Stimulated activated CD4-positive, alpha-beta T cell treated with anti-CD3 and anti-CD28 coated beads, Interleukin-4, amount 100 ng/mL, for 24 hours (primary cell): ENCODE measurements at places on chromosomes 6 and 20.

DNA sequence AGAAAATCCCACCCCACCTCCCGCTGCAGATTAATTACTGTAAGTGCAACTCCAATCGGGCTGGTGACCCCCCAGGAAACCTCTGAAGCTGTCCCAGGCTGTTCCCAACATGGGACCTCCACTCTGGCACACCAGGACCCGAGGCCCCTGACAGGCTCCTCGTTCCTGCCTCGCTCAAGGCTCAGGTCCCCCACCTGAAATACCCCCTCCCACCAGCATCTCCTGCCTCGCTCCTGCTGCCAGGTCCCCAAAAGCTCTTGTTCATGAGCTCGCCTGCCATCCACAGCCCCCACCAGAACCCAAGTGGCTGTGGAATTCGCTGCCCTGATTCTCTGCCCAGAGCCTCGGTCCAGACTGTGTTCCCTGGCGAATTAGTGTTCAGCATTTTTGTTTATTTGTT lies 26.1 kb downstream of the NPEPL1 start:
- no peak for DNase-seq

- no peak for DNase-seq
Measured at GRCh38 chr6:1995636-1996035, 249.8 kb downstream of the GMDS start.

GRCh38 chr6:85453490-85453889 lies 3.6 kb downstream of the NT5E start:
- DNase-seq = no peak

- no peak for DNase-seq
Measured at GRCh38 chr20:38115205-38115604, 49.9 kb downstream of the TGM2 start.

DNA sequence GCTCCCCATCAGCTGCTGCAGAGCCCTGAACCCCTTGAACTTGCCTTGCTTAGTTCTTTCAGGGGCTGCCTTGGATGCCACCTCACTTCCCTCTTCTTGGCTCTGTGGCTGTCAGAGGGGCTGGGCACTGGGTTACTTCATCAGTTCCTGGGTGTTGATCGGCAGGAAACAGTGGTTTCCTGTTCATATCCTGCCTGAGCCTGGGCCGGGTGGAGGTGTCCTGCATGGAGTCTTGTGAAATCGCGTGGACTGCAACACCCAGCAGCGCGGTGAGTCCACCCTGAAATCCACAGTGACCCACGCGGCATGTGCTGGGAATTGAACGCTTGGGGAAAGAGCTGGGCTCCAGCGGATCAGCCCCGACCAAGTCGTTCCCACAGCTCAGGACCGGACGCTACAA lies 97.5 kb downstream of the CDH26 start:
- peak; percentile 33 for DNase-seq

DNA sequence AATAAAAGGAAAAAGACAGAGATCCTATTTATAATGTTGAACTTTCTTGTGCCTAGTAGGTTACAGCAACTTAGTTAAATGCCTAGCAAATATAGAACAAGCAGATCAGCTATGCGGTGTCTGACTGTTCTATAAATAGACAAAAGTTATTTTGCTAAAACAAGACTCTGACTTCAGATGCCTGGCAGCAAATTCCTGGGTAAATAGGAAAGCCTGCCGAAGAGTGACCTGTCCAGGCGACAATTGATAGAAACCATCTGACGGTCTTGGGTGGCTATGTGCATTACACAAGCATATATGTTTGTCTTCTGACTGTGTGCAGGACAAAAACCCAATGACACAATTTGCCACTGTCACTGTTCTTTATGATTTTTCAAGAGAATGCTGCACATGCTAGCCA lies 38.0 kb upstream of the PDE10A start:
- DNase-seq = no peak

GRCh38 chr6:68086199-68086598 lies 548.9 kb upstream of the ADGRB3 start:
- DNase-seq = no peak

DNA sequence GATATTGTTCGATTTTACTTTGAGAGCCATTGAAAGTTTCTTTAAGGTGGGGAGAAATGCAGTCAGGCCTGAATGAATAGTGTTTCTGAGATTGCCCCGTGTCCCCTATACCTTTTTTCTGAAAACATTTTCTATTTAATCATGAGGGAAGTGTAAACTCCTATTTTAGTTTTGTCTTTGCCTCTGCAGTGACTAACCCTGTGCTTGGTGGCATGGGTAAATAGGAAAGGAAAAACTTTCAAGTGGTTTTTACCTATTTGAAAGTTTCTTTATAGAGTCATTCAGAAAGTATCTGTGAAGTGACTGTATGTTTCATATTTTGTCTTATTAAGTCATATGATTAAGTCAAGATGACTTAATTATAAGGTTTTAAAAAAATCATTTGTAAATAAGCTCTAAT lies 14.5 kb downstream of the SNRNP48 start:
- DNase-seq = no peak

GRCh38 chr6:88422831-88423230 lies 256.7 kb upstream of the CNR1 start:
- DNase-seq = no peak

- DNase-seq = no peak
Measured at GRCh38 chr20:12175538-12175937, 257.8 kb downstream of the BTBD3 start.

DNA sequence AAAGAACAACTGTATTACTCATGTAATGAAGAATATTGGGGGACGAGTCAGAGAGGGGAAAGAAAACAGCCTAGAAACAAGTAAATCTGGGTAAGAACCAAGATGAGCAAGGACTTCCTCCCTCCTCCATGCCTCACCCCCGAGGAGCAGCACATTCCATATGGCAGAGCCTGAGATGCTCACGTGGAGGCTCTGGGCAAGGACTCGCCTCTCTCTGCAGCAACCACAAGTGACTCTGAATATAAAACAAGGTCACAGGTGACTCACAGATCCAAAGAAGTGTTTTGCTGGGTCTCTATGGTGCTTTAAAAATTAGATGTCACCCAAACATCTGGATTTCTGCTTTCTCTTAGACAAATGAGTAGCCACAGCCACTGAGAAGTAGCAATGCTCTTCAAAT lies 453.0 kb upstream of the SULF2 start:
- no peak for DNase-seq

- DNase-seq = no peak
Measured at GRCh38 chr20:17807651-17808050, 107.9 kb downstream of the BANF2 start.

DNA sequence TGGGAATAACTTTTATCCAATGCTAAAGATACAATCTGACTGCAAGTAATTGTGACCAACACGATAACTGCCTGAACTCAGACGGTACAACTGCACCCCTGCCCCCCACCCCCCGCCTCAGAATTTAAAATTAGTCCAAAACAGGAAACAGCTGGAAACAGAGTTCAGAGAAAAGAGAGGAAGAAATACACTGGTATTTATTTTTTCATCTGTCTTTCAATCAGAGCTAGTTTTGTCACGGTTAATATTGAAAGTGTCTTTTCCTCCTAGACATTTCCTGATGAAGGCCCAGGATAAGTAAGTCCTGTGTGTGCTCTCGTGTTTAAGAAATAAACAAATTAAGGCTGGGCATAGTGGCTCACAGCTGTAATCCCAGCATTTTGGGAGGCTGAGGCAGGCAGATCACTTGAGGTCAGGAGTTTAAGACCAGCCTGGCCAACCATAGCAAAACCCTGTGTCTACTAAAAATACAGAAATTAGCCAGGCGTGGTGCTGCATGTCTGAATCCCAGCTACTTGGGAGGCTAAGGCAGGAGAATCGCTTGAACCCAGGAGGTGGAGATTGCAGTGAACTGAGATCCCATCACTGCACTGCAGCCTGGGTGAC lies 21.5 kb downstream of the ACSS1 start:
- DNase-seq = no peak

DNA sequence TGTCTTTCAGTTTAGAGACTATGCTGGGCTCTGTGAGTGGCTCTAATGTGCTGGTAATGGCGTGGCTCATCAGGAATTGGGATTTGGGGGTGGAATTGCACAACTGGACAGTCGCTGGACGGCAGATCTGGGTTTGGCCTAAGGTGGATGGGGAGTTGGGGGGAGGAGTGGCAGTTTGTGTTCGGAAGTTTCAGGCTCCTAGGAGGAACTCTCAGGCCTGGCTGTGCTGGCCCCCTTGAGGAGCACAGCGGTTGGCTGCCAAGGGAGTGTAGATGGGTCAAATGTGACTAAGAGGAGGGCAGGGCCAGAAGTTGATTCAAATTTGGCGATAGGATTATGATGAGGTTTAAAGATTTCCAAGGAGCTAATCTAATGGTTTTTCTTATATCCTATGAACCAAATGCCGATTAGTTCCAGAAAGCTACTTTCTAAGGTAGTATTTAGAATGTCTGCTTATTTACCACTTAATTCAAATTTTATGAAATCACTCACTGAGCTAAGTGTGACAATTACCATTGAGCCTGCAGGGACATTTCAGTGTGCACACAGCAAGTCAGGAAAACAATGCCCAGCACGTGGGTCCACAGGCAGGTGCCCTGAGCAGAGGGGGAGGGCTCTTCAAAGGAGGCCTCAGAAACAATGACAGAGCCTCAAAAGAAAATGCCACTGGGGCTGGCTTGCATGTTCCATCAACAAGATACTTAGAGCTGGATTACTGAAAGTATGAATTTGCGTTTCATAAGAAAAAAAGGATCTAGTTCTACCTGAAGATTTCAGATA lies 111.0 kb downstream of the GJA10 start:
- no peak for DNase-seq

GRCh38 chr6:81049425-81050042 lies 702.9 kb downstream of the TENT5A start:
- no peak for DNase-seq

GRCh38 chr6:111995404-111995803 lies 58.5 kb upstream of the CCN6 start:
- no peak for DNase-seq

DNA sequence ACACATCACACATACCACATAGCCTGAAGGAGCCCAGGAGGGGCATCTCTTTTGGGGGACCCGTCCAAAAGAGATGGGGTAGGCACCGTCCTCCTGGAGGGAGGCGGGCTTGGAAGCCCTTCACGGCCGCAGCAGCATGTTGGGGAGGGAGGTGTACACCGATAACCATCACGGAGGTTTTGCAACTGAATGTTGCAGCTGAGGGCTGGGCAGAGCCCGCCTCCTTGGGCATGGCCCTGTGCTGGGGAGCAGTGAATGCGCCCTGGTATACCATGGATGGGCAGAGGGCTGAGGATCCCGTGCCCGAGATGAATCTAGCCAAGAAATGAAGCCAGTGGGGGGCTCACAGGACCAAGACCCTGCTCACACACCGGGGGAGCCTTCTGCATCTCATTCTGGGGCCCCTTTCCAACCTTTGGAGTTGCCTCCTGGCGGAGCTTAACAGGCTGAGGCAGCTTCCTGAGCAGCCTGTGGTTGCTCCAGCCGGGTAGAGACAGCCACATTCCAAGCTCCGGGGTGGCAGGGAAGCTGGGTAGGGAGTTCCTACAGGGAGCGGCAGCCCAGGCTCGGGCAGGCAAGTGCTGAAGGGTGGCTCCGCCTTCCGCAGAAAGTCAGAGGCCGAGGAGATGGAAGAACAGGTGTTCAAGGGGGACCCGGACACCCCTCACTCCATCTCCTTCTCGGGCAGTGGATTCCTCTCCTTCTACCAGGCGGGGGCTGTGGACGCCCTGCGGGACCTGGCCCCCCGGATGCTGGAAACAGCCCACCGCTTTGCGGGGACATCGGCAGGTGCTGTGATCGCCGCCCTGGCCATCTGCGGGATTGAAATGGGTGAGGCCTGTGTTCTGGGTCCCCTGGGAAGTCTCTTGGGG lies at the start of gene PNPLA1:
Gene PNPLA1, plus strand, starts transcription at position 227 of the 872 bp plus-strand sequence. Its CDS starts 400 bp downstream, at position 627.
- DNase-seq = no peak

- DNase-seq = no peak
Measured at GRCh38 chr6:25296217-25296905, 17.2 kb downstream of the CARMIL1 start.
